T-helper 22 cell (primary cell): ENCODE measurements at places on chromosomes 5 and 9.

DNA sequence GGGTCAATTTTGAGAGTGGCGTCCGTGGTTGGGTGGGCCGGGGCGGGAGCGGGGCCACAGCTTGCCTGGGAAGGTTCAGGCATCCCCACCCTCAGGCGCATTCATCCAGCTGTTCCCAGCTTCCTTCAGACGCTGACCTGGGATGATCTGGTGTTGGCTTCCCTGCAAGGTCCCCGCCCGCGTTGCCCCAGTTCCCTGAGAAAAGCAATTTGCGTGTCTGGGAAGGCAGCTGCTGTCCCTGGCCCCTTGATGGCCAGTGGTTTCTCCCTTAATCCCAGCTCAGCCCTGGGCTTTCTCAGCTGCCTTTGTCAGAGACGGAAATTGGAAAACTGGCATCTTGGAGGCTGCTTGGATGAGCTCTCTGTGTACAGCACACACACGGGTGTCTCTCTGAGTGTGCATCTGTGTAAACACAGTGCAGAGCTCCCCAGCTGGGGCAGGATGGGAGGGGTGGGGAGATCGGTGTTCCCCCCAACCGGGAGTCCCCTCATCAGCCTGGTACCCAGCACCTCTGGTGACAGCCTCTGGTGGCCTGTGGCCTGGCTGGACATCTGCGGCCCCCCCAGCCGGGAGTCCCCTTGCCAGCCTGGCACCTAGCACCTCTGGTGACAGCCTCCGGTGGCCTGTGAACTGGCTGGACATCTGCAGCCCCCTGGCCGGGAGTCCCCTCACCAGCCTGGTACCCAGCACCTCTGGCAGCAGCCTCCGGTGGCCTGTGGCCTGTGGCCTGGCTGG, 94.0 kb downstream of the COL5A1 start:
- no peak for DNase-seq

DNA sequence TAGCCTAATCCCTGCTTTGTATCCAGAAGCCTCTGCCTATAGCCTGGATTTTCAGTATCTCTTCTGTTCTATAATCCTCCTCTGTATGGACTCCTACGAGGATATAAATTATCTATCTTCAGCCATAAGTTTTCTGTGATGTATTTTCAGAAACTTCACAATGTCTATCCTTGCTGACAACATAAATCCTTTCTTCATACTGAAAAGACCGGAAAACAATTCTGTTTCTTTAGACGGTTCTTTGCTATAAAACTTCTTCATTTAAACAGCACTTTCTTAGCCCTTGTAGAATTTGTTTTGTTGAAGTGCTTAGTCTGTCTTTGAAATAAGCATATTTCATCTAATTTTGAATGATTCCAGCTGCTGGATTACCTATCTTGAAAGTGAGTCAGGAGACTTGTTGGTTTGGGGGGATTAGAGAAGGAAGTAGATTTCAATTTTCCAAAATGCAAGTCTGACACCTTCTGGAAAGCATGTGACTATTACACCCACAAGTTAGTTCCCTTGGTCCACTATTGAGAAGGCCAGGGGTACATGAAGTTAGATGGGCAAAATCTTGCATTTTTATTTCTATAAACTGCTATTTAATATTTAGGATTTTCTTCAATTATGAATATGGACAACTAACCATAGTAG, 96.3 kb upstream of the RANBP3L start:
- no peak for DNase-seq

GRCh38 chr5:18370531-18370930, 736.3 kb downstream of the TAF11L14 start:
- no peak for DNase-seq

GRCh38 chr9:1550636-1551035, 464.5 kb upstream of the SMARCA2 start:
- DNase-seq, result no peak

DNA sequence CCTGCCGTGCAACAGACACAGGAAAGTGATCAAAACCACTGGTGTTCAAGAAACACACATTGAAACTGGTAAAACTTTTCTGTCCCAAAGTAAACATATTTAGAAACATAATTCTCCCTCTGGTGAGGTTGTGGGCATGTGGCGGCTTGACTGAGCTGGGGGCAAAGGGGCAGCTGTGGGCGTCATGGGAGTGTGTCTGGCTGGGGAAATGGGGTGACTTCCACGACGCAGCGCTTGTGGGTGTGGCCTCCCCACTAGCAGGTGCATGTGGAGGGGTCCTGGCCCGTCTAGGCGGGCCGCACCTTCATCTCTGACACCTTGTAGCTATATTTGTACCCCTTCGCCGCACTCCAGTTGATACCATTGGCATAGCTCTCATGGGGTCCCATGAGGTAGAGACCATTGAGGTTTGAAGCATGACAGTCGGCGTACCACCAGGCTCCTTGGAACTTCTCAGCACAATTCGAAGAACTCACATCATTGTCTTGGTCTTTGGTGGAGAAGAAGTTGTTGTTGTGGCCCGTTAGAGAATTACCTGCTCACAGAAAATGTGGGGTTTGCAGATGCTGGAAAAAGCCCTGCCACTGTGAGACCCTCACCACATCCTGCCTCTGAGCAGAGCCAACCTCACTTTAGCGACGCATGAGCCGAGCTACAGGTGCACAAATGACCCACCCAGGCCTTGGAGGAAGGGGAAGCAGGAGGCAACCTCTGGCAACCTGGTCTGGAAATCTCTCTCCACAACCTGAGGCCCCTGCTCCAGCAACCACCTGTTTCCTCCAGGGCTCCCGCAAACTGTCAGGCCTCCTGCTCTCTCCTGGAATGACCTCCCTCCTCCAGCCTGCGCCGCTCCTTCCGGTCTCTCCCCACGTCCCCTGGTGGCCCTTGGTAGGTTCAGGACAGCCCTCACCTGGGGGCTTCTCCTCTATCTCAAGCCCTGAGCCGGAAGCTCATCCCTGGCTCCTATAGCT, 7.9 kb downstream of the FCN1 start:
- no peak for DNase-seq

DNA sequence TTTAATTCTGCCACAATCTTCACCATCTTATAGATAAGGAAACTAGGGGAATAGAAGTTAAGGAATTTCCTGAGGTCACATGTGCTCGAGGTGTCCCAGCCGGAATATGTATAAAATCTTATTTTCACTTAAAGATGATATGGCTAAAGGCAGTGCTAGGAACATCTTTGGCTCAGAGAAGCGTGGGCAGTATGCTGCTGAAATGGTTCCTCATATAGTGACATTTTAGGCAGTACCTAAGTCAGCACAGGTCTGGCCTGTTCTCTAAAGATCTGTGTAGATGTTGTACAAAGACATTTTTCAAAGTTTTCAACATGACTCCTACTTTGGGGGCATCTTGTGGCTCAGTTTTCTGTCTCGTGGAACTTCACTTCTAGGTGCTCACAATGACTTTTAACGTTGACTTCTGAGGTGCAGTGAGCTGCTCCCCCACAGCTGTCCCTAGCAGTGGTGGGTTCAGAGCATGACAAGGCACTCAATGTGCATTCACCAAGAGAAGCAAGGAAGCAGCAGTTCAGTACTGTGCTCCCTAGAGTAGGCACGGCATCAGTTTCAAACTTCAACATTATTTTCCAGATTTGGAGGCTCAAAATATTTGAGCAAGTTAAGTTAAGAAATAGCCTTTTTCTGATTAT, 40.3 kb downstream of the TNFAIP8 start:
- DNase-seq, result no peak

GRCh38 chr5:132372542-132372941, 3.0 kb downstream of the SLC22A5 start:
- DNase-seq, result no peak

- DNase-seq, result no peak
Observed at GRCh38 chr5:4947893-4948536, 192.1 kb upstream of the ADAMTS16 start.

DNA sequence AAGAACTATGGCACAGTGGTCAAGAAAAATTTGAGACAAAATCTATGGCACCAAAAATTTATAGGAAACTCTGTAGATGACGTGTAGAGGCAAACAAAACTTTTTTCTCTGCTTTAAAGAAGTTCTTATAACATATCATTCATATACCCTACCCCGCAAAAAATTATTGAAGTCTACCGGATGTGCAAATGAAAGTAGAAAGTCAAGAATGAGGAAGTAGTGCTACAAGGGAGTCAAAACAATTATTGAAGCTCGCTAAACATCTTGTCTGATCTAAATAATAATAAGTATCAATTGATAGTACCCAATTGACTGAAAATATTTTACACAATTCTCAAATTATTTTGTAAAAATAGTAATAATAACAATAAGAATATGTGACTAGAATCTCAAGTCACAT, 398.5 kb downstream of the TAF11L14 start:
- no peak for DNase-seq

DNA sequence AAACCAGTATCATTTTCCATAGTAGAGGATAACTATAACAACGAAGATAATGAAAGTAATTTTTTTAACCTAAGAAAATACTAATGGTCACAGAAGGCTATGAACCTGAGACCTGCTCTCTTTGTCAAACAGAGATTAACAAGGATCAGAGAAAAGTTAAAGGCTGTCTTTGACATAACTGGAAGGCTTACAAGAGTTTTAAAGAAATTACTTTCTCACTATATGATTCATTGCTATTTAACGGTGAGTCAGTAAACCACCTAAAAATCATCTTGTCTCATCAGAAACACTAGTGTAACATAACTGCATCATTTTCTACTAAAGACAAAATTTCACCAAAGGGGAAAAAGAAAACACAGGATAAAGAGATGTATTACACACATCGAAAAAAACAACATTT, 19.3 kb downstream of the MLANA start:
- no peak for DNase-seq

DNA sequence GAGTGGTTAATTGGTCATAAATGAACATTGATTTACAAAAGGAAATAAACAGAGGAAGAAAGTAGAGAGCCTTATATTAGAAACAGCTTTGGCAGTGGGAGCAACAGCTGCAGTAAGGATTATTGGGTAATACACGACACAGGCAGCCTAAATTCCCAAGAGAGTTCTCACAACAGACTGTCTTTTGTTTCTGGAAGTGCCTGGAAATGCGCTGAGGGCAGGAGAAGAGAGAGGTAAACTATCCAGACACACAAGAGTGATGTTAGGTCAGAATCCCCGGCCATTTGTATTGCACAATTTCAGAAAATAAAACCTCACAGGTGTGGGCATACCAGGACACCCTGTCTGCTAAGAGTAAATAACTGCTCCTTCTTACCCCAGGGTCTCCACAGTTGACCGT, 450.4 kb upstream of the CTNND2 start:
- DNase-seq, result no peak

DNA sequence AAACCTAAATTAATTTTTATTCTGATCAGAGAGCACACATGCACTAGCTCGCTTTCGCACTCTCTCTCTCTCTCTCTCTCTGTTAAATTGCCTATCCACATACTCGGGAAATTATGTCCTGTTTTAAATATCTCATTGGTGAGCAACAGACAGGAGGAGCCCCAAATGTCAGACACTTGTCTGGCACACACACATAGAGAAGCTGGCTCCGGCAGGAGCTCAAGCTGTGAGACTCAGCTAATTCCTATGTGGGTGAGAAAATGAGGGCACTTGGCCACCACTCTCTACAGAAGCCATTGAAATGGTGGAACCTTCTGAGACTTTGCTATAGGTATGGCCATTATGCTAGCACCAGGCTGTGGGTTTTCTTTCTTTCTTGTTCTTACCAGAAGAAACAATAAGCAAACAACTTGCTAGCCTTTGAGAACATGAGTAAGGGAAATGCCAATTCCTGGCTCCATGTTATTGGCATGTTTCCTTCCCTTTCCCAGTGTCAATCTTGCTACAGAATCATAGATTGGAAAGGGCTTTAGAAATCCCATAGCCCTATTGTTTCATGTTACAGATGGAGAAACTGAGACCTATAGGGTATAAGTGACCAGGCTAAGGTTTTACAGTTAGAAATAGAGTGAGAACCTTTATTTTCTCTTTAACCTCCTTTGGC, 9.0 kb downstream of the RFX3 start:
- no peak for DNase-seq

GRCh38 chr5:73201547-73202513, 28.8 kb downstream of the TMEM174 start:
- peak; percentile 9 for DNase-seq

DNA sequence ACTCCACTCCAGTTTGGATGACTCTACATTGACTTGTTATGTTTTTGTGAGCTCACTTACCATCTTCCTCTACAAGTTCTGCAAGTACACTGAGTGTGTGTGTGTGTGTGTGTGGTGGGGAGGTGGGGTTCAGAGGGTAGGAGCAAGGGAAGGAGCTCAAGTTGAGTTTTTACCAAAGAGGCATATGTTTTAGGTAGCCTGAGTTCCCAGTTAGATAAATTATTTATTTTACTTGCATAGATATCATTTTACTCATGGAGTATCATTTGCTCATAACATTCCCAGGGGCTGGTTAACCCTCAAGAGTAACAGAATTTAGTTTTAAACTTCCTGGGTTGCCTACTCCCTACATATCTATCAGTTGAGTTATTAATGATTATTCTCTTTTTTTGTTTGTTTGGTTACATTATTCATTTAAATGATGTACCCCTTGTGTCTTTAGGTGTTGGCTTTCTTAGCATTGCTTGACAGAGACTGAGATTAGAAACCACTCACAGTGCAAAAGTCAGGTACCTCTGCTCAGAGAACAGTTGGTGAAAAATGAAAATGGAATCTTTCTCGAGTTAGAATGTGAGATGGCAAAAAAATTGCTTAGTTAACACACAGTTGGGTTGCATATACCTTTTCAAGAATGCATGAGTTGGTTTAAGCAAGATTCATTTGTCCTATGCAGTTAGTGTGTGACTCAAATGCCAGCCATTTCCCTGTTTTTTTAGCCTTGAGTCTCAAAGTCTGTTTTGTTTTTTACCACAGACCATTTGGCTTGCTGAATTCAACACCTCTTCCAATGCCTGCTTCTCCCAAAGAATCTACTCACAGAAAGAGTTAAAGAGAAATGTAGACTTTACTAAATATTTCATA, 29.2 kb downstream of the TNFSF8 start:
- DNase-seq, result no peak

DNA sequence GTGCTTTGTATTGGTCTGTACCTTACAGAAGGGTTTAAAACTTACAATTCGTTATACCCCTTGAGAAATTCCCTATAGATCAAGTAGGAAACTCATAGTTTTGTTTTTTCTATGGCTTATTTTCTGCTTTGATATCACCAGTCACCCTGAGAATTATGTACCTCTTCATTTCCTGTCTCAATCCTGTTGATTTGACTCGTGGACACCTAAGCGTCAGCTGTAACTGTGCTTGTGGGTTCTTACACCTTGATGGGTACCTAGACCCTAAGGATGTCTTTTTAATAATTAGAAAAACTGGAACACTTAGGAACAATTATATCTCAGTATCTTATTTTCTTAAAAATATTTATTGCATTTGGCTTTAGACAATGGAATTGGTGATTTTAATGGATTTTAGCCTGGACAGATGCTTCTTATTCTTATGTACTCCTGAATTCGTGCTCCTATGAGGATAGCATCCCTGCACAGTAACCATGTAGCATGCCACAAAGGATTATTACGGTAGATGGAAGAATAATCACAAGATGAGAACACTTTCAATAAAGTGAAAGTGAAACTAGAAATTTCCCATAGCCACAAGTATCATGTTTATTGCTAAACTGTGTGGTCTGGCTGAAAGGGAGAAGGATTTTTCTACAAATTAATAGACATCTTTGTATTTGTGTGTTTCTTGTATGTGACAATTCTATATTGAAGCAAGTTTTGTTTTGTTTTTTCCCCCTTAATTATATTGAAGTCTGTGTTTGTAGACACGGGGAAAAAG, 1920.3 kb upstream of the WWC1 start:
- DNase-seq, result no peak

- no peak for DNase-seq
Observed at GRCh38 chr5:80193401-80193800, 62.4 kb downstream of the SERINC5 start.

- no peak for DNase-seq
Observed at GRCh38 chr5:56306433-56307150, 73.5 kb upstream of the ANKRD55 start.

GRCh38 chr5:176906126-176906525, 7.0 kb upstream of the HK3 start:
- DNase-seq, result no peak
